ENCODE measurements at places on chromosomes 2 and 18.

- no peak for DNase-seq
Measured at GRCh38 chr2:108855194-108855593, 68.6 kb downstream of the CCDC138 start.

GRCh38 chr2:157764386-157764785, 111.7 kb downstream of the ACVR1 start:
- DNase-seq = no peak

DNA sequence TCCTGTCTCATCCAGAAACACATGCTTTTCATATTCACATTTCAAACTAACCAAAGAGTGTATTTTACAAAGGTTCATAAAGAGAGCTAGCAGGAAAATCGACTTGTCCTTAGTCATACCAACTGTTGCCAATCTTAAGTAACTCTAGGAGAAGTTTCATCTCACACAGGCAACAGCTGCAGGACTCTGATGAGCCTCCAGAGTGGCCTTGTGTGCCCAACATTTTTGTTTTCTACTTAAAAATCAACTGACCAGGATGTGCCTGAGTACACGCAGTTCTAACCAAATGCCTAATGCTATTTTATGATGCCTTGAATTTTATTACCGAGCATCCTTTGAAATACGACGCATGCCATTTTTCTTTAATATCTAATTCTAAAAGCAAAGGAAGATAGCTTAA, 595.9 kb upstream of the LRRTM4 start:
- no peak for DNase-seq

DNA sequence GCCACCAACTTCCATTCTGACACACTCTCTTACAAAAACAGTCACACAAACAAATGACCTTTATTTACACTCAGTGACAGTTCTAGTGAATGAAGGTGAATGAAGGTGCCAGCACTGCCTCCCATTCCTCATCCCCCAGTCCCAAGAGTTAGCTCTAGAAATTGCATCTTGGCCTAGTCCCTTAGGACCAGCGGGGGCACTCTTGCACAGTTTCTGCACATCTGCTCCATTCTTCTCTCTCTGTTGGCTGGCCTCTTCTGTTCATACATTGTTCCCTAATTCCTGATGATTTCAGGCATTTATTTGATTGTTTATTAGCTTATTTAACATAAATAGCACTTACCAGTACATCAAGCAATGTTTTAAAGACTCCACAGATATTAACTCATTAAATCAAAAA, 30.9 kb downstream of the GAREM1 start:
- no peak for DNase-seq

DNA sequence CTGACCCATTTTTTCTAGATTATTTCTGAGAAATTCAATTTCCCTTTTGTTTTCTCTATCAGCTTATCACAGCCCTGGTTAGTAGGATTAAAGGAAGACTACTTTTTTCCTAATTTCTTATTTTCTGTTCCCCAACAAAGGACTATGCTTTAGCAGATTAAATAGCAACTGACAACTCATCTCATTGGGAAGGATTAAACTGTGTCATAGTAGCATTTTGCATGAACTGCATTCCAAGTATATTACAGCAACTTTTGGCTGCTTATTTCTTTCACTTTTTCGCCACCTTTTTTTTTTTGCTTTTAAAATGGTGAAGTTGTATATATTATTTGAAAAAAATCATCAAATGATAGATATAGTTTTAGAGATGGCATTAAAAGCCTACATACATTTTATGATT, 570.3 kb downstream of the FBXO15 start:
- DNase-seq = no peak

GRCh38 chr18:57859314-57859713, 56.2 kb upstream of the ATP8B1 start:
- no peak for DNase-seq

All from NCI-H226 (cell line).